ENCODE measurements at places on chromosomes 7 and 10.

GRCh38 chr10:117699436-117700075 is 157.0 kb downstream of the EMX2 start:
- DNase-seq, result no peak

GRCh38 chr10:76403912-76404311 is 972.5 kb downstream of the LRMDA start:
- no peak for DNase-seq

GRCh38 chr10:60862517-60862916 is 81.5 kb downstream of the RHOBTB1 start:
- DNase-seq, result no peak

GRCh38 chr7:42478717-42479116 is 241.7 kb upstream of the GLI3 start:
- DNase-seq, result no peak

DNA sequence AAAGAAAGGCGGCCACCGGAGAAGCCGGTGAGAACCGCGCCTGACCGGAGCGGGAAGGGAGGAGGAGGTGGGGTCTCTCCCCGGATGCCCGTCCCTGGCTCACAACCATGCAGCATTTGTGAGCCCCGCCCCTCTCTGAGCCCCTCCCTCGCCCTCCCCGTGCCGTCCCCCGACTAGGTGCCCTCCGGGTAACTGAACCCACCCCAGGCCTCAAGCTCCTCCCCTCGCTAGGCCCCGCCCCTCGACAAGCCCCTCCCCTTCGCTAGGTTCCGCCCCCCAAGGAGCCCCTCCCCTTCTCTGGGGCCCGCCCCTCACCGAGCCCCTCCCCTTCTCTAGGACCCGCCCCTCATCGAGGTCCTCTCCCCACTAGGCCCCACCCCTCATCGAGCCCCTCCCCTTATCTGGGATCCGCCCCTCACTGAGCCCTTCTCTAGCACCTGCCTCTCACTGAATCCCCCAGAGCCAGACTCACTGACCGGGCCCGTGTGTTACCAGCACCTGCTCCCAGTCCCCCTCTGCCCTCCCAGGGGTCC is 42.2 kb upstream of the HSPB1 start:
- DNase-seq, result no peak

GRCh38 chr7:77330169-77330882 is 85.8 kb downstream of the GSAP start:
- no peak for DNase-seq

DNA sequence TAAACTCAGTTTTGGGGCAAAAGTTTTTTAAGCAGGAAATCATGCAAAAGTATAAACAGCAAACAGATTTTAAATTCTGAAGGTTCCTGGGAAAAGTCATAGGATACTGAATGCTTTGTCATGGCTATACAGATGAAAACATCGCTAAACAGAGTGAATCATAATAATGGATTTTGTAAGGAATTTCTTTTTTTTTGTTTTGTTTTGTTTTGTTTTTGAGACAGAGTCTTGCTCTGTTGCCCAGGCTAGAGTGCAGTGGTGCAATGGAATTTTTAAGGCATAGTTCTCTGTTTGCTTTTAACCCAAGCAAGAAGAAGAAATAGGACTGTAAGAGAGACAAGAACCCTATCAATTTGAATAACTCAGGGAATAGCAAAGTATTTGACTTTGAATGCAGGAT is 285.3 kb downstream of the NRG3 start:
- no peak for DNase-seq

- peak; percentile 19 for DNase-seq
Observed at GRCh38 chr10:113680190-113681111, 739 bp downstream of the CASP7 start.

GRCh38 chr7:85285527-85285926 is 98.7 kb upstream of the SEMA3D start:
- DNase-seq, result no peak

DNA sequence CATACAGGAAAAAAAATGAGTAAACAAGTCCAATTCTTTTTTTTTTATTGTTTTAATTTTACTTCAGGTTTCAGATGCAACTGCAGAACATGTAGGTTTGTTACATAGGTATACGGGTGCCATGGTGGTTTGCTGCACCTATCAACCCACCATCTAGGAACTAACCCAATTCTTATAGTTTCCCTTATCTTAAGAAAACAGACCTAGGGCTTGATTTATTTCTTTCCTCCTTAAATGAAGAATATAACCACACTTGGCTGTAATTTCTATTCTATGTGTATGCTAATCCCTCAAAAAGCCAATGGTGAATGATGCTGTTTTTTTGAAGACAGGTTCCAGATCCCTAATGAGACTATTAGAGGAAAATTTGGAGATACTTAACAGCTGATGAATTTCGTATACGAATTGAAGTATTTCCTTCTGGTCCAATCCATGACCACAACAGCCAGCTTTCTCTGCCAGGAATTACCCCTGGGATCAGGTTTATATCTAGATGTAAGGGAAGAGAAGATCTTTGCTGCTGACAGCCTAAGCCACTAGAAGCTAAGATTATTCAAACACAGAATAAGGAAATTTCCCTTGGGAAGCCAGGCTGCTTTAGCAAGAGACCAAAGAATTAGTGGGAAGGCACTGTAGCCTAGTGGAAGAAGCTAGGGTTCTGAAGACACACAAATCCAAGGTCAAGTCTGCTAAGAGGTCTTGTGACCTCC is 115.8 kb downstream of the INHBA start:
- no peak for DNase-seq

DNA sequence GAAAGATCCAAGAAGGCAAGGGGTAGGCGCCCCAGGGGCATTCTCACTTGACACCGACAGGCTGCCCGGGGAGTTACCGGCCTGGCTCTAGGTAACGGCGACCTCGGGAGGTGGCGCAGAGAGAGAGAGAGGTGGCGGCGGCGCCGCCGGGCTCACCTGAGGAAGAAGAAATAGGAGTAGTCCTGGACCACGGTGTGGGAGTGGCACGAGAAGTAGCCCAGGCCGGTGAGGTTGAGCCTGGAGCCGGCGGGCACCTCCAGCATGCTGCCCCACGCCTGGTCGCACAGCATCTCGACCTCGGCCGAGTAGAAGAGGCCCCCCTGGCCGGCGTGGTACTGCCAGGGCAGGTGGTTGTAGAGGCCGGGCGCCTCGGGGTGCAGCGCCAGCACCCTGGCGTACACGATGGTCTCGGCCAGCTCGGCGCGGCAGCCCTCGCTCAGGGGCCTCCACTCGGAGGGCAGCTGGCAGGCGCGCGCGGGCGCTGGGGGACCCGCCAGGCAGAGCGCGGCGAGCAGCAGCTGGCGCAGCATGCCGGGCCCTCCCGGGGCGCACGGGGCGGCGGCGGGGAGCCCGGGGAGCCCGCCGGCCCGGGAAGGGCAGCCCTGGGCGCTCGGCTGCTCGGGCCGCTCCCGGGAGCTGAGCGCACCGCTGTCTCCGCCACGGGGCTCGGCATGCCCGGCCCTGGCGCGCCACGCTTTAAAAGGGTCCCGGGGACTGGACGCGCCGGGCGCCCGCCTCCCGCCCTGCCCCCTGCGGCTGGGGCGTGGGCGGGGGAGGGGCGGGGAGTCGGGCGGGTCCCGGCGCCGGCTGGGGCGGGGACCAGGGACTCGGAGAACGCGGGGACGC is at the start of gene CCDC3:
Gene CCDC3, minus strand, starts transcription at position 673 of the 846 bp plus-strand sequence. Its CDS starts 143 bp downstream, at position 530.
- no peak for DNase-seq

GRCh38 chr10:59098387-59098786 is 78.1 kb upstream of the PHYHIPL start:
- DNase-seq, result no peak

DNA sequence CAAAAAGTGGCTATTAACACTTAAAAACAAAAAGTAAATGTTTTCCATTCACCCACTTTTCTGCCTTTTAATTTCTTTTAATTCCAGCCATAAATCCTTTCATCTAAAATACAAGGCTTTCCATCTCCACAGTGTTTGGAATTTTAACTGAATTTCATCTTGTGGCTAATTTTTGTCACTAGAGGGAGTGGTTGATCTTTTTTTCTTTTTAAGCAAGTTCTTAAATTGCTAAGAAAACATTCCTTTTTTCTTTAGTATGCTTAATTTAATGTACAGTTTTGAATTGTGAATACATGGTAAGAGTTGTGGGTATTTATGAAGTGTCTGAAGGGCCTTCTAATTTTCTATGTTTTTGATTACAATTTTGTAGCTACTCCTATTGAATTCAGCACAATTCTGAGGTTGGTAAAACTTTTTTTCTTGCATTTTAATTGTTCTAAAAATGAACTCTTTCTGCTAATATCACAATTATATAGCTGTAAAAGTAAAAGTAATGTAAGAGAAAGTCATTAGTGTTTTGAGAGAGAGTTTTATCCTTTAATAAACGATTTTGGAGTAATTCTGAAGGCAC is 54.9 kb upstream of the ANK3 start:
- no peak for DNase-seq

DNA sequence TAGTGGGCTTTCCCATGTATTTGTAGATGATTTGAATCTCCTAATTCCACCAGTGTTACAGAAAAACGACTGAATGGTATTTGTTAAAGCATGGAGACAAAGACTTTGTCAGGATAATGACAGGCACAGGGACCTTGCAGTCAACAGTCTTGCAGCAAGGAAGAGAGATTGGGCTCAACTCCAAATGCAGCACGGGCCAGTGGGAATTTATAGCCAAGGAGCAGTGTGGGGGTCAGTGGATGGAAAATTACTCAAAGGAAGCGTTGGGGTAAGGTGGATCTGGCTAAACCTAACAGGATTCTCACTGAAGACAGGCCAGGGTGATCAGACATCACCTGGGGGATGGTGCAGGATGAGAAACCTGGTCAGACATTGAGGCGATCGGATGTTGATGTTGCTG is 24.3 kb downstream of the CPVL start:
- no peak for DNase-seq

- DNase-seq, result no peak
Observed at GRCh38 chr10:122555442-122555841, 5.1 kb upstream of the DMBT1 start.

DNA sequence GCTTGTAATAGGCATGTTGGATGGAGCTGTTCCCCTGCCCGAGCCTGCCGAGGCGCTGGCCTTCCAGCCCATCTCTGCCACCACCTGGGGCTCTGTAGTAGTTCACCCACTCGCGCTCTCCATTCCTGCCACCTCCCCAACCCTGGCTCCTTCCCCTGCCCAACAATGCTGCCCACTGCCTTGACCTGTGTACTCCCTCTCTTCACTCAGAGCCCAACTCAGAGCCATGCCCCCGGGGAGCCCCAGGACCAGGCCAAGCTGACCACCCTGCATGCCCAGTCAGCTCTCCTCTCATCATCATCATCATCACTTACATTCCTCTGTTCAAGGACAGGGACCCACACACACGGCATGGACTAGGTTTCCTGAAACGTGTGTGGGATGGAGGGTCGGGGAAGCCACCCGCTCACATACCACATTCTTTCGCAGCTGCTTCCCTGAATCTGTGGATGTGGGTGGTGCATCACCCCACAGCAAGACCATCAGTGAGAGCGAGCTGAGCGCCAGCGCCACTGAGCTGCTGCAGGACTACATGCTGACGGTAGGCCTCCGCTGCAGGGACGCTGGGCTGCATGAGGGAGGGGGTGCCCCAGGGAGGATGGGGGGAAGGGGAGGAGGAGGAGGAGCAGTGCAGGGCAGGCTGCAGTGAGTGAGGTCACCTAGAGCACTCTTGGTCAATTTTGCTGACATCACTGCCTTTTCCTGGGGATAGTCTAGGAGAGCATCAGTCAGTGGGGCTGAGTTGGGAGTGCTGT is 15.6 kb downstream of the NACAD start:
- no peak for DNase-seq
